ENCODE measurements at places on chromosomes 3 and 15. TPM values are rescaled to one million over a fixed set of nuclear protein-coding genes. Genes with fewer than 3 reads are reported as not detected.

- no peak for DNase-seq
- H3K36me3 ChIP-seq = no peaks in the 10 kb centered on the region
- H3K4me1 ChIP-seq = no peaks in the 10 kb centered on the region
- no peak overlapping the region for H3K4me3 ChIP-seq
These were observed 77.9 kb downstream of the THBS1 start for GRCh38 chr15:39658740-39659139.

DNA sequence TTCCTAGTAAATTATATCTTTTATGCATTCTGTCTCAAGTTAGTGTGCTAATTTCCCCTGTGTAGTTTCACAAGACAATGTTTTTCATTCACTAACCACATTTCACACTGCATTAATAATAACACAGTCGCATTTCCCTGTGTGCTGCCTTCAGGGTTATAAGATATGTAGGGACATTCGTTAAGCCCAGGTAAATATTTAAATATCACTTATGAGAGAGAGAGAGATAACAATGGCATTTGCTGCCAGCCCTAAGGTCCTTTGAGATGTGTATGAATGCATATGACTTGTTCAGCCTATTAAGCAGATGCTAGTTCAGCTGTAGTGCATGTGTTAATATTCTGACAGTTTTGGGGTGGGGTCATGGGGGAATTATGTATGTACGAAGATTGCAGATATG, 876.7 kb downstream of the NAALADL2 start:
- DNase-seq = no peak
- no peaks in the 10 kb centered on the region for H3K27me3 ChIP-seq
- H3K36me3 ChIP-seq = no peaks in the 10 kb centered on the region

DNA sequence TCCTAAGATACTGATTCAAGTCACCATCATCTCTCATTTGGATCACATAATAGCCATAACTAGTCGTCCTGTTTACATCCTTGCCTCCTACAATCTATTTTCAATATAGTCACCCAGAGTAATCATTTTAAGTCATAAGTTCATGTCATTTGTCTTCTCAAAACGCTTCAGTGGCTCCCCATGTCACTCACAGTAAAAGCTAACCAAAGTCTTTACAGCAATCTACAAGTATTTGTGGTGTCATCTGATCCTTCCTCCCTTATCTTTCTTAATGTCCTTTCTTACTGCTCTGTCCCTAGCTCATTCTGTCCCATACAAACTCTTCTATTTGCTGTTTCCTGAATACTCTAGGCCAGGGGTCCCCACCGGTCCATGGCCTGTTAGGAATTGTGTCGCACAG, 28.8 kb downstream of the GBE1 start:
- DNase-seq = no peak
- H3K27me3 ChIP-seq = no peaks in the 10 kb centered on the region
- H3K27ac ChIP-seq = no peak overlapping the region
- H3K4me1 ChIP-seq = peaks cover 8% of the 10 kb centered on the region

DNA sequence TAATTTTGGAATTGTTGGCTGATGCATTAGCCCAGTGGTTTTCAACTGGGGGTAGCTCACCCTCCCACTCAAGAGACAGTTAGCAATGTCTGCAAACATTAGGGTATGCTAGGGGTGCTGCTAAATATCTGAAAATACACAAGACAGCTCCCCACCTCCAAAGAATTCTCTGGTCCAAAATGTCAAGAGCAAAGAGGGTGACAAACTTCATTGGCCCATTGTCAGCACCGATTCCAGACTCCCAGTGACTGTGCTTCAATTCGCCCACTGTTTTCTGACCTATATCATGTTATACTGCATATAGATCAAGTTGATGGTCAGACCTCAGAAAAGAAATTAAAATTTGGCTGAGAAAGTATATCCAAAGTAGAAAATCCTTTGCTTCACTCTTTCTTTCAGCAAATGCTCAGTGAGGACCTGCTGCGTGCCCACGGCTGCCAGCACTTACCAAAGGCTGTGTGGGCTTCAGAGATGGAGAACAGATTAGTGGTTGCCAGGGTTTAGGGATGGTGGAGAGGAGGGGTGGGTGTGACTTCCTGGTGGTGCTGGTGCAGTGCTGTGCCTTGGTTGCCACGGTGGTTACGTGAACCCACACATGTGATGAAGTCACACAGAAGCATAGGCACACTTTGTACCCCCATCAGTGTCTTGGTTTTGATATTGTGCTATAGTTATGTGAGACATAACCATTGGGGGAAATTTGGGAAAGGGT, 204.0 kb downstream of the PLCL2 start:
- peak overlapping the region; percentile 66 for H3K27ac ChIP-seq
- no peaks in the 10 kb centered on the region for H3K27me3 ChIP-seq
- no peak overlapping the region for H3K4me3 ChIP-seq
- no peak for DNase-seq

GRCh38 chr3:115475178-115476041, 147.9 kb upstream of the GAP43 start:
- H3K36me3 ChIP-seq = no peaks in the 10 kb centered on the region
- no peak overlapping the region for H3K4me3 ChIP-seq
- no peaks in the 10 kb centered on the region for H3K27me3 ChIP-seq
- H3K4me1 ChIP-seq = no peaks in the 10 kb centered on the region

GRCh38 chr3:14533457-14533958, 6.6 kb downstream of the GRIP2 start:
- H3K36me3 ChIP-seq = no peaks in the 10 kb centered on the region
- no peak for DNase-seq
- no peak overlapping the region for H3K4me3 ChIP-seq
- H3K27me3 ChIP-seq = no peaks in the 10 kb centered on the region
- peaks cover 70% of the 10 kb centered on the region for H3K4me1 ChIP-seq

- H3K36me3 ChIP-seq = no peaks in the 10 kb centered on the region
- H3K4me1 ChIP-seq = no peaks in the 10 kb centered on the region
- no peak overlapping the region for H3K4me3 ChIP-seq
- H3K27me3 ChIP-seq = no peaks in the 10 kb centered on the region
- DNase-seq = no peak
- H3K27ac ChIP-seq = no peak overlapping the region
These were observed 237.8 kb upstream of the GADL1 start for GRCh38 chr3:31132132-31132769.

DNA sequence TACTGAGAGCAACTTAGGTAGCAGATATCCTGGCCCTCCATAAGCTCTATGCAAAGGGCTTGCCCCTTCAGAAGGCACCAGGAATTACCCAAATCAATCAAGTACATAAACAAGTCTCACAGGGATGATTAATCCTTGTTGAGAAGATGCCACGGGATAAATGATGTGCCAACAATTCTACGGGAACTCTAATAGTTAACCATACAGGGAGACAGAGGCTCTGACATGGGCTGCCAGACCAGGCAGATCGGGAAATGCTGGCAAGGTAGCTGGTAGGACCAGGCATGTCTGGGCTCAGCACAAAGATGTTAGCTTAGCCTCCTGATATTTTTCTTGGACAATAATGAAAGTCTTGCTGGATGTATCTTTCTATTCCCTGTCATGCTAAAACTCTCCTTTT, 249.3 kb upstream of the THBS1 start:
- no peak overlapping the region for H3K27ac ChIP-seq
- no peak overlapping the region for H3K4me3 ChIP-seq
- no peak for DNase-seq
- H3K36me3 ChIP-seq = no peaks in the 10 kb centered on the region
- H3K27me3 ChIP-seq = no peaks in the 10 kb centered on the region
- no peaks in the 10 kb centered on the region for H3K4me1 ChIP-seq

DNA sequence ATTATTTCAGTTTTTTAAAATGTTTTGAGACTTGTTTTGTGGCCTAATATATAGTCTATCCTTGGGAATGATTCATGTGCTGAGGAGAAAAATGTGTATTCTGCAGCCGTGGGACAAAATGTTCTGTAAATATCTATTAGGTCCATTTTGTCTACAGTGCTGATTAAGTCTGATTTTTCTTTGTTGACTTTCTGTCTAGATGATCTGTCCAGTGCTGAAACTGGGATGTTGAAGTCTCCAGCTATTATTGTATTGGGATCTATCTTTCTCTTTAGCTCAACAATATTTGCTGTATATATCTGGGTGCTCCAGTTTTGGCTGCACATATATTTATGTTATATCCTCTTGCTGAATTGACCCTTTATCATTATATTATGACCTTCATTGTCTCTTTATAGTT, 85.2 kb downstream of the UBE2E2 start:
- DNase-seq = no peak
- no peak overlapping the region for H3K4me3 ChIP-seq
- no peaks in the 10 kb centered on the region for H3K27me3 ChIP-seq
- H3K36me3 ChIP-seq = no peaks in the 10 kb centered on the region
- no peak overlapping the region for H3K27ac ChIP-seq
- H3K4me1 ChIP-seq = no peaks in the 10 kb centered on the region

DNA sequence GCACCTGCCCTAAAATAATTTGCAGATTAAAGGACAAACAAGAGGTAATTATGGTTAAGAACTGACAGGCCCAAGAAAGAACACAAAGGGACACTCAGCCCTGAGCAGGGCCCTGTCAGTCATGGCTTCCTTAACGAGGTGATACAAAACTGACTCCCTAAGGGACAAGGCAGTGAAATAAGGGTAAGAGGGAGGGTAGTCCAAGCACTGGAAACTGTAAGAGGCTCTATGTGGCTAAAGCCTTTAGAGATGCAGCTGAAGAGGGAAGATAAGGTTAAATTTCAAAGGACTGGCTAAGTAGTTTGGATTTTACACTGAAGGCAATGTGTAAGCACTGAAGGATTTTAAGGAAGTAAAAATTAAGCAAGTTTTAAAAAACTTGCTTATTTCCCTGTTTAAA, 3.9 kb downstream of the ATR start:
- H3K27ac ChIP-seq = no peak overlapping the region
- peaks cover 5% of the 10 kb centered on the region for H3K36me3 ChIP-seq
- no peak for DNase-seq
- no peaks in the 10 kb centered on the region for H3K4me1 ChIP-seq
- H3K4me3 ChIP-seq = no peak overlapping the region
- H3K27me3 ChIP-seq = no peaks in the 10 kb centered on the region

DNA sequence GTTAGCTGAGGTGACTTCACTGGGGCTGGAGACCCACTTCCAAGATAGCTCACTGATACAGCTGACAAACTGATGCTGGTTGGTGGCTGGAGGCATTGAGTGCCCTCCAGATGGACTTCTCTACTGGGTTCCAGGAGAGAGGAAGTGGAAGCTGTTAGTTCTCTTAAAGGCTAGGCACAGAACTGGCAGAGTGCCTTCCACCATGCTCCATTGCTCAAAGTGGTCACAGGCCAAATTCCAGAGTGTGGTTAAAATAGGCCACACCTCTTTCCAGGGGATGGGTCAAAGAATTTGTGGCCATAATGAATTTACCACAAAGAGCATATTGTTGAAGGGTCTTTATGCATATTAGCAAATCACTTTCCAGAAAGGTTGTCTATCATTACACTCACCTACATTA, 74.2 kb downstream of the NMD3 start:
- no peak for DNase-seq
- no peak overlapping the region for H3K4me3 ChIP-seq
- no peak overlapping the region for H3K27ac ChIP-seq
- H3K36me3 ChIP-seq = no peaks in the 10 kb centered on the region

- no peaks in the 10 kb centered on the region for H3K4me1 ChIP-seq
- no peaks in the 10 kb centered on the region for H3K36me3 ChIP-seq
- peaks cover 27% of the 10 kb centered on the region for H3K27me3 ChIP-seq
- no peak for DNase-seq
These were observed 13.1 kb upstream of the SCN5A start for GRCh38 chr3:38662544-38662943.

DNA sequence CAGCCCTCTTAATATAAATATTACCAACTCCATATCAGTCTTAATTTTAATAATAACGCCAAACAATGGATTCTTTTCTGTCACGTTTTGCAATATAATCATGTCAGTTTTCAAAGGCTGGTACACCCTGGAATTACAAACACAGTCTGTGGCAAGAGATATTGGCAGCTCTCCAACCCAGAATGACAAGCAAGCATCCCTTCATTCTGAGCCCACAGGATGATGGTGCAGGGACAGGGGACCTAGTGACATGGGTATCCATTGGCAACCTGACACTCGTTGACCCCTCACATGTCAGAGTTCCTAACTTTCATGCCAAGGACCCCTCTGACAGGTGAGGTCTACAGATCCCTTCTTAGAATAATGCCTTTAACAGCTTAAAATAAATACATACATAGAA, 154.5 kb upstream of the TSC22D2 start:
- H3K27ac ChIP-seq = no peak overlapping the region
- H3K27me3 ChIP-seq = no peaks in the 10 kb centered on the region
- H3K4me1 ChIP-seq = peaks cover 32% of the 10 kb centered on the region
- H3K4me3 ChIP-seq = no peak overlapping the region
- DNase-seq = peak; percentile 27

- DNase-seq = no peak
- H3K36me3 ChIP-seq = no peaks in the 10 kb centered on the region
- no peaks in the 10 kb centered on the region for H3K27me3 ChIP-seq
- H3K4me1 ChIP-seq = no peaks in the 10 kb centered on the region
These were observed 49.7 kb upstream of the FRMD4B start for GRCh38 chr3:69435274-69436265.

- H3K4me3 ChIP-seq = no peak overlapping the region
- H3K27ac ChIP-seq = no peak overlapping the region
- no peak for DNase-seq
- H3K4me1 ChIP-seq = no peaks in the 10 kb centered on the region
- no peaks in the 10 kb centered on the region for H3K27me3 ChIP-seq
- H3K36me3 ChIP-seq = no peaks in the 10 kb centered on the region
These were observed 96.0 kb upstream of the VGLL4 start for GRCh38 chr3:11739706-11740105.

DNA sequence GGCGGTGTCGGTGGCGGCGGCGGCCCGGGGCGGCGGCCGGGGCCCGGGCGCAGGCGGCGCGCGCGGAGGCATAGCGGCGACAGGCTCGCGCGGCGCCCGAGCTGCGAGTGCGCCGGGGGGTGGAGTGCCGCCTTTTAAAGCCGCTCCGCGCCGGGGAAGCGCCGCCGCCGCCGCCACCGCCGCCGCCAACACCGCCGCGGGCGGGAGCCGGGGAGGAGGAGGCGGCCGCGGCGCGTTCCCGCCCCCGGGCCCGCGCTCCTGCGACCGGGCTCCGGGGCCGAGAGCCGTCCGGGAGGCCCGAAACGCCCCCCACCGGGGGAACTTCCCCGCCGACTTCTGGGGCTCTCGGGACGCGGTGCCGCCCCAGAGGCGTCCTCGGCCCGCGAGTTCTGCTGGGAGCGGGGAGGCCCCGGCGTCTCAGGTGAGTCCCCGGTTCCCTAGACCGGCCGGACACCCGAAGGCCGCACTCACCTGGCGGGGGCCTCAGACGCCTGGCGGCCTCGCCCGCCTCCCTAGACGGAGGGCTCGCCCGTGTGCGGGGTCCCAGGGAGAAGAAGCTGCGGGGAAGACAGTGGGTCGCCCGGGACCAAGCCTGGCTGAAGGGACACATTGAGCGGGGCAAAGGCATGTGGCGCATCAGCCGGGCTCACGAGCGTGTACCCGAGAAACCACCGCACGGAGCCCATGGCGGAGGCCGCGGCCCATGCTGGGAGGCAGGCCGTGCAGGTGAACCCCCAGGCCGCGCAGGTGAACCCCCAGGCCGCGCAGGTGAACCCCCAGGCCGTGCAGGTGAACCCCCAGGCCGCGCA, at the start of gene PCSK6:
TSS of gene PCSK6 (minus strand) at position 109 of the 809 bp plus-strand sequence. CDS start at position 72, 37 bp downstream.
- H3K36me3 ChIP-seq = no peaks in the 10 kb centered on the region
- no peaks in the 10 kb centered on the region for H3K4me1 ChIP-seq
- no peaks in the 10 kb centered on the region for H3K27me3 ChIP-seq
- peak within 1 kb of the TSS; percentile 51 for H3K4me3 ChIP-seq
- DNase-seq = no peak
- H3K27ac ChIP-seq = no peak within 1 kb of the TSS

GRCh38 chr3:189372243-189372642, 200.5 kb downstream of the TPRG1 start:
- no peaks in the 10 kb centered on the region for H3K27me3 ChIP-seq
- no peak overlapping the region for H3K27ac ChIP-seq
- H3K4me1 ChIP-seq = no peaks in the 10 kb centered on the region
- no peak overlapping the region for H3K4me3 ChIP-seq
- H3K36me3 ChIP-seq = no peaks in the 10 kb centered on the region
- DNase-seq = no peak

The C2CD4A gene
- not detected for total RNA-seq

The ETV5 gene
- total RNA-seq = 10.1 TPM

Measured in heart left ventricle (tissue), 16 donors.